NCI-H524 treated with DMSO at 0.1 percent for 48 hours (cell line): ENCODE measurements at places on chromosomes 13 and 19.

GRCh38 chr19:10353793-10354391 lies 14.5 kb upstream of the ICAM3 start:
- no peak for DNase-seq

DNA sequence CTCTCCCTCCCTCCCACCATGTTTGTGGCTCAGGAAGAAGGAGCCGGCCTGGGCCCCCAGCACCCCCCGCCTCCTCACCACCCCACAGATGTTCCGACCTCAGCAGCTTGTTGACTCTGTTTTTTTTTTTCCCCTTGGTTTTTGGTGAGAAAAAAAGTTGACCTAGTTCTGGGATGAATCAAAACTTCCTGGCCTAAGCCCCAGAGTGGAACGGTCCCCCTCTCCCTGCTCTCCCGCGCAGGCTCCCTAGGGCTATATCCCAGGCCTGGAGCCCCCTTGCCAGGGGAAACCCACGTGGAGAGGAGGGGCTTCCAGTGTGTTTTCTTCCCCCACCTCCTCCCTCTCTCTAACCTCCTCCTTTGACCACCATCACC lies 4.0 kb downstream of the COL5A3 start:
- DNase-seq, result no peak

- no peak for DNase-seq
Measured at GRCh38 chr13:95349267-95349666, 48.0 kb upstream of the ABCC4 start.

GRCh38 chr13:48448959-48449614 lies 36.2 kb upstream of the LPAR6 start:
- DNase-seq, result no peak

- no peak for DNase-seq
Measured at GRCh38 chr13:97999653-98000052, 46.2 kb downstream of the IPO5 start.
